ENCODE measurements at places on chromosomes 3 and 15. TPM values are rescaled to one million over a fixed set of nuclear protein-coding genes. Genes with fewer than 3 reads are reported as not detected.

The ZBTB47 gene
- 0.48 TPM for polyA plus RNA-seq

The IL17RB gene
- 6.9 TPM for polyA plus RNA-seq

The MGLL gene
- polyA plus RNA-seq = 1.3 TPM

The ST3GAL6 gene
- polyA plus RNA-seq = 6.4 TPM

The CHL1 gene
- polyA plus RNA-seq = 2.6 TPM

The STRIT1 gene
- polyA plus RNA-seq = 1.6 TPM

The CX3CR1 gene
- polyA plus RNA-seq = 0.42 TPM

The RGMA gene
- 36.5 TPM for polyA plus RNA-seq

The SHC4 gene
- polyA plus RNA-seq = 0.38 TPM

The MME gene
- 15.2 TPM for polyA plus RNA-seq

The NPAP1 gene
- polyA plus RNA-seq = 0.10 TPM

The EFCAB12 gene
- polyA plus RNA-seq = 0.17 TPM
